Activated T-helper 9 cell treated with anti-CD3 and anti-CD28 coated beads, Interleukin-2, amount 50 U/mL, for 16 hours (primary cell): ENCODE measurements at places on chromosomes 7 and 10.

GRCh38 chr10:34098821-34099567, 716.1 kb downstream of the PARD3 start:
- no peak for DNase-seq

- no peak for DNase-seq
These were observed 177.0 kb downstream of the TSPAN12 start for GRCh38 chr7:120680985-120681384.

- DNase-seq: no peak
These were observed 9.0 kb downstream of the IQCE start for GRCh38 chr7:2567679-2568278.

GRCh38 chr7:51102828-51103227, 213.8 kb downstream of the COBL start:
- DNase-seq: no peak

DNA sequence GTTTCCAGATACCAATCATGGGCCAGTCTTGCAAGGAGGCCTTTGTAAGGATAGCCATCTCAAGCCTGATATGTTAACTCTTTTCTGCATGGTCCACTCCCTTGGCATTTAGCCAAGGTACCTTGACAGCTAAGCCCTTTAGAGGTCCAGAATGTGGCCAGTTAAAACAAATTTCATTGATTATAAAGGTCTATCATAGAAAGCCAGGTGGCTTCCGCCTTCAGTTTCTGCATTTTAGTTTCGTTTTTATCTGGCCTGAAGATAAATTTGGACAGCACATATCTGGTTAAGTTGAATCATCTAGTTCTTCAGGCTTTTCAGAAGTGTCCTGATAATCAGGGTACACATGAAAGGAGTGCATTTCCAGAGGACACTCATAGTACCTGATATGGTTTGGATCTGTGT, 30.7 kb downstream of the ANKIB1 start:
- DNase-seq: no peak

DNA sequence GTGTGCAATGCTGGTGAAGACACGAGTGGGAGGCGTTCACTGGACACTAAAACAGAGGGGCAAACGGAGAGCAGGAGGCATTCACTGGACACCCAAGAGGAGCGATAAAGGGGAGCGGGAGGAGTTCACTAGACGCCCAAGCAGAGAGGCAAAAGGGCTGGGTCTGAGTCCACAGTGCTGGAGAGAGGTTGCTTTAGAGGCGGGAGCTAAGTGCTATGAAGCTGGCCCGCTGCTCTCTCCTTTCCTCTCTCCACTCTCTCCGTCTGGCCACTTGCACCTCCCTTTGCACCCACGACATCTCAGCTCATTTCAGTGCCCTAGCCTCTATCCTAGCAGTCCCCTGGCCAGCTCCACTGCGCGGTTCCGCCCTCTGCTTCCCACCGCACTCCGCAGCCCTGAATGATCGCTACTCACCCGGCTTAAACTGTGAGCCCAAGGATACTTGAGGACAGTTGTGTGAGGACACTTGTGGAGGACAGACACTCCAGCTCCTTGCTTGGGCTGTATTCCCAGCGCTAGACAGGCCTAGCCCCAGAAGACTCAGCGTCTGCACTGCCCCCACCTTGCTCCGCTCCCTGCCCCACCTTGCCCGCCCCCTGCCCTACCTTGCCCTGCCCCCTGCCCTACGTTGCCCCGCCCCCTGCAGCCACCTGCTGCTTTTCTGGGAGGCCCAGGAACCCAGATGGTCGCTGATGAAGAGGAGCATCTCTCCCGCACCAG, 78.8 kb upstream of the CPXM2 start:
- no peak for DNase-seq

GRCh38 chr7:34038816-34039470, 133.6 kb downstream of the BMPER start:
- DNase-seq: no peak

DNA sequence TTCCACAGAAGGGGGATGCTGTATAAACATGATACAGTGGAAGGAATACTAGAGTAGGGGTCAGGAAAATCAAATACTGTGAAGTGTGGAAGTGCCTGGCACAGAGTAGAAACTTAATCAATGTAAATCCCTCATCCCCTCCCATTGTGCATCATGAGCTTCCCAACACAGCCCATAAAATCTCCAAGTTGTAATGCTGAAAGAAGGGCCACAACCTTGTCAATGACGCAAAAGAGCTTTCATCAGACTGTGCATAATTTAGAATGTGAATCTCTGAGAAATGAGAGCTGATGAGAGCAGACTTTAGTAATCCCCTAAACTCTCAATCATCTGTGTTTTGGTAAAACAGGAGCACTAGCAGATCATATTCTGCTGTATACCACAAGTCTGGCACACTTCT, 105.2 kb upstream of the IMMP2L start:
- DNase-seq: no peak

DNA sequence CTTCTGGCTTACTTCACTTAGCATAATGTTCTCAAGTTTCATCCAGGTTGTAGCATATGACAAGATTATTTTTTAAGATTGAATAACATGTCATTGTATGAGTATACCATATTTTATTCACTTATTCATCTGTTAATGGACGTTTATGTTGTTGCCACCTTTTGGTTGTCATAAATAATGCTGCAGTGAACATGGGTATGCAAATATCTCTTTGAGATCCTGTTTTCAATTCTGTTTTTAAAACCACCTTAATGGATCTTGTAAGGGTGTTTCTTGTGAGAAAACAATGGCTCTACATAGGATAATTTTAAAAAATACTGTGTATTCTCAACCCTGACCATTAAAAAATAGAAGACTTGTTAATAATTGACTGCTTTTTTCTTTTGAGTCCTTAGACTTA, 290.7 kb upstream of the TMEM229A start:
- no peak for DNase-seq

GRCh38 chr10:70324339-70324861, 40.6 kb upstream of the NPFFR1 start:
- DNase-seq: no peak

DNA sequence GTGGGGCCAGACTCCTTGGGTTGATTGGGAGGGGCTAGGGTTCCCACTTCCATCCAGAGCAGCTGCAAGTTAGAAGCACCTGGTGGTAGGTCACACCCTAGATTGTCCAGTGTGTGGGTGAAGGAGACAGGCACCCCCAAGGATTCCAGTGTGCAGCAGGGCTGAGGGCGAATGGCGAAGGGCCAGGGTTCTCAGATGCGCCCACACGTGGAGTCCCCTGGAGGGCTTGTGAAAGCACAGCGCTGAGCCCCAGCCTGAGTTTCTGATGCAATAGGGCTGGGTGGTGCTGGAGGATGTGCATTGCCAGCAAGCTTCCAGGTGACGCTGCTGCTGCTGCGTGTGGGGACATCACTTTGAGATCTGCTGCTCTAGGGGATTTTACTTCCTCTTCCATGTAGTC, 25.4 kb downstream of the TBATA start:
- no peak for DNase-seq

GRCh38 chr7:94897541-94897940, 9.9 kb upstream of the PPP1R9A start:
- DNase-seq: no peak

GRCh38 chr7:116802746-116803152, 59.6 kb upstream of the CAPZA2 start:
- DNase-seq: no peak

DNA sequence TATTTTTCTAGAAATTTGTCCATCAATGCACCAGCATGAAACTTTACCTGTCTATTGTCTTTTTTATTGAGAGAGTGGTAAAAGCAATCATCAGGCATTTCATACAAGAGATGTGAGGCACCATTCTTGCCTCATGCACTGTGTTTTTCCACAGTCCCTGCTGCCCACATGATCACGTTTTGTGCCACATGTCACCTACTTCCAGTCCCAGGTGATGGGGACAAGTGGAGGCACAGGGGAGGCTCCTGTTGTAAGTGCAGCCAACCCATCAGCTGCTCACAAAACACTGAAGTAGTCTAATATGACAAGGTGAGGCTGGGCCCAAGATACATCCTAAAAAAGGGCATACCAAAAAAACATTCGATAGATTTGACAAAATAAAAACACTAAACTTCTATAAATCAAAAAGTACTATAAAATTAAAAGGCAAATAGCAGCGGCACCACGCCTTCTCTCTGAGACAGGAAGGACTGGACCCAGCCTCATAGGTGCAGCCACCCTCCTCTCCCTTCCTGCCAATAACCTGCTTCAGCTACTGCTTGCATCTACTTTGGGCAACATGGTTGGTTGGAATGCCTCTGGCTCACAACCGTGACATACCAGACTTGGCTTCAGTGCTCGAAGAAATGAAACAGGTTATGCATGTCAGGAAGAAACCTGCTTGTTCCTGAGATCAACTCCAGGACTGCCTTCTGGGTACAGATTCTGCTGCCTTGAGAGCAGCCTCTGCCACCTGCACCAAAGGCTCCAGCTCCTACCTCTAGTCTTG, 2.3 kb downstream of the ZC3HAV1L start:
- no peak for DNase-seq

DNA sequence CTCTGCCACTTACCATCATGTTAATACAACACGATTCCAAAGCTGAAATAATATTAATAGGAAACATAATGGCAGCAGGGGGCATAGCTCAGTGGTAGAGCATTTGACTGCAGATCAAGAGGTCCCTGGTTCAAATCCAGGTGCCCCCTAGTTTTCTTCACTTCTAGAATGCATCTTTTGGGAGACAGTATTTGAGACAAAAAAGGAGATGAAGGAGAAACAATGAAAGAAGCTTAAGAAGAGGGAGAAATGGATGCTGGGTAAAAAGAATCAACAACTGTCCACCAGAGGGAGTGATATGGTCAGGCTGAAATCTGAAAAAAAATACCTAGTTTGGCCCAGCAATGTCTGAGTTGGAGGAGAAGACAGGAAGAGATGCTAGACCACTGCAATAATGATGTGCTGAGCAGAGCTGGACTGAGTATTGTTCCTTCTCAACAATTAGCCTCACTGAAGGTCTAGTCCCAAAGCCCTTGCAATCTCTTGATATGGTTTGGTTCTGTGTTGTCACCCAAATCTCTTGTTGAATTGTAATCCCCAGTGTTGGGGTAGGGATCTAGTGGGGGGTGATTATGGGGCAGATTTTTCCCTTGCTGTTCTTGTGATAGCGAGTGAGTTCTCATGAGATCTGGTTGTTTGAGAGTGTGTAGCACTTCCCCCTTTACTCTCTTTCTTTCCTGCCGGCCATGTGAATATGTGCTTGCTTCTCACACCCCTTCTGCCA, 48.3 kb downstream of the ZNF783 start:
- DNase-seq: no peak

GRCh38 chr10:938941-939678, 7.6 kb upstream of the LARP4B start:
- no peak for DNase-seq

GRCh38 chr10:86049442-86049841, 317.2 kb downstream of the GRID1 start:
- DNase-seq: no peak

GRCh38 chr7:7102906-7103305, 79.4 kb upstream of the C1GALT1 start:
- no peak for DNase-seq

- DNase-seq: no peak
These were observed 66.8 kb upstream of the KIF5B start for GRCh38 chr10:32123021-32123420.

DNA sequence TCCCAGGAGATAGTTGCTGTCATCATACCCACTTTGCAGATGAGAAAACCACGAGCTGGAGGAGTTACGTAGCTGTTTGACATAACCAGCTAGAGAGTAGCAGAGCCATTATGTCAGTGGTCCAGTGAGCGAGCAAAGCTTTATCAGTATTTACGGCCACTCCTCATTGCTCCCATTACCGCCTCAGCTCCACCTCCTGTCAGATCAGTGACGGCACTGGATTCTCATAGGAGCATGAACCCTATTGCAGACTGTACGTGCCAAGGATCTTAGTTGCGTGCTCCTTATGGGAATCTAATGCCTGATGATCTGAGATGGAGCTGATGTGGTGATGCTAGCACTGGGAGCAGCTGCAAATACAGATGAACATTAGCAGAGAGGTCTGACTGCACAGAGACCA, 9.2 kb upstream of the SFMBT2 start:
- no peak for DNase-seq

DNA sequence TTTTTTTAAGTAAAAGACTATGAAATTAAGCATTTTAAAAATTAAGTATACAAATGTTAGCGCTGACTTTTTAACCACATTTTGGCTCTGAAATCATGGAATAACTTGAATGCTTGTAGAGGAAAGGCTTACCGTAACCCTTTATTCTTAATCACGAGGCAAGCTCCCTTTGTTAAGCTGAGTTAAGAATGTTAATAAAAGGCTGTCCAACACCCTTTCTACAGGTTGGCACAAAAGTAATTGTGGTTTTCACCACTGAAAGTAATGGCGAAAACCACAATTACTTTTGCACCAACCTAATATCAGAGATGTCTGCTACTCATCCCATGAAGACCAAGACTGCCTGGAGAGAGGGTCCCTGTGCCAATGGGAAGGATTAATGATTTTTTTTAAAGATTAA, 70.6 kb downstream of the STK17A start:
- DNase-seq: no peak

DNA sequence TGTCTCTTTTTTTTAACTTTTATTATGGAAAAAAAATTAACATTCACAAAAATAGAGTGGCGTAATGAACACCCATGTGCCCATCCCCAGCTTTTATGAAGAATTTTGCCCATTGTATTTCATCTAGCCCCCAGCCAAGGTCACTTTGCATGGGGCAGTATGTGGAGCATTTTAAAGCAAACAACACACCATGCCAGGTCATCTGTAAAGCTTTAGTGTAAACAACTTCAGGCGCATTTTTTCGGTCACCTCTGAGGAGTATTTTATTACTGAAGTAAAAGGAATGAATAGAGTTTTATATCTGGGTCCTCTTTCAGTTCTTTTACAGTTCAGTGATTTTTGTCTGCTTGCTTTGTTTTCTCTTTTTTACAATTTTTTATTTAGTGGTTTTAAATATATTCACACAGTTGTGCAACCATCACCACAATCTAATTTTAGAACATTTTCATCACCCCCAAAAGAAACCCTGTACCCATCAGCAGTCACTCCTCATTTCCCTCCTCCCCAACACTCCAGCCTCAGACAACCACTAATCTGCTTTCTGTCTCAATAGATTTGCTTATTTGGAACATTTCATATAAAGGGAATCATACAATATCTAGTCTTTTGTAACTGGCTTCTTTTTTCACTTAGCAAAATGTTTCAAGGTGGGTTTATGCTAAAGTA, 87.9 kb downstream of the SLC37A3 start:
- DNase-seq: no peak

DNA sequence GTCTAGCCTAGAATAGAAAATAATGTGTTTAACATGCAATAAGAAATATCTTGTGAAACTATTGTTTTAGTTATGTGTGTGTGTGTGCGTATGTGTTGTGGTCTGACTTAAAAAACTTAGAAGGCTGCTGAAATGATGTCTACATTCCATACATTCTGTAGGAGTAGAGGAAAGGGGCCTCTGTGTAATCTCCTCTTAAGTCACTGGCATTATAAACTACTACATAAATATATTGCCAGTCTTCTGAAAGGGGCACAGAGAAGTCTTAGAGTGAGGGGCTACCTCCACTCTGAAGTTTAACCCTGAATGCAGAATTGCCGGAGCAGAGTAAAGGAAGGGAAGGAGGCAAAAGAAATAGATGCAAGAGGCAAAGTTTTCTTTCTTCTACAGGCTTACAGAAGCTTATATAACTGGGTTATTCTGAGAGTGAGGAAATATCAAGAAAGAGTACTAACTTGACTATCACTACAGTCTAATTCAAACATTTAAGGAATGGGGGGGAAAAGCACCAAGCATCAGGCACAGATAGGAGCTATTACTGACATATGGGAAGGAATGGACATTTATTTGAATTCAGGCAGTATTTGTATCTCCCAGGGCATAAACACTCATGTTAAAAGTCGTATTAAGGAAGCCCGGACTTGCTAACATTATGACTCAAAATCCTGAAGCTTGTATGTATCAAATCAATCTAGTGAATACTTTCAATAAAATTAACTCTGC, 75.7 kb downstream of the DNAJC1 start:
- DNase-seq: no peak
